ENCODE measurements at places on chromosomes 7 and 10. TPM values are rescaled to one million over a fixed set of nuclear protein-coding genes. Genes with fewer than 3 reads are reported as not detected.

TCF7L2 gene
- 11.3 TPM for polyA plus RNA-seq

SPDYE8 gene
- not detected for polyA plus RNA-seq

P4HA1 gene
- 91.7 TPM for polyA plus RNA-seq

CPXM2 gene
- 14.4 TPM for polyA plus RNA-seq

TPK1 gene
- 1.2 TPM for polyA plus RNA-seq

PRPS1L1 gene
- not detected for polyA plus RNA-seq

OR2A1 gene
- not detected for polyA plus RNA-seq

TAS2R5 gene
- 0.64 TPM for polyA plus RNA-seq

All from BJ (cell line).